ENCODE measurements at places on chromosomes 13 and 19. TPM values are rescaled to one million over a fixed set of nuclear protein-coding genes. Genes with fewer than 3 reads are reported as not detected.

DNA sequence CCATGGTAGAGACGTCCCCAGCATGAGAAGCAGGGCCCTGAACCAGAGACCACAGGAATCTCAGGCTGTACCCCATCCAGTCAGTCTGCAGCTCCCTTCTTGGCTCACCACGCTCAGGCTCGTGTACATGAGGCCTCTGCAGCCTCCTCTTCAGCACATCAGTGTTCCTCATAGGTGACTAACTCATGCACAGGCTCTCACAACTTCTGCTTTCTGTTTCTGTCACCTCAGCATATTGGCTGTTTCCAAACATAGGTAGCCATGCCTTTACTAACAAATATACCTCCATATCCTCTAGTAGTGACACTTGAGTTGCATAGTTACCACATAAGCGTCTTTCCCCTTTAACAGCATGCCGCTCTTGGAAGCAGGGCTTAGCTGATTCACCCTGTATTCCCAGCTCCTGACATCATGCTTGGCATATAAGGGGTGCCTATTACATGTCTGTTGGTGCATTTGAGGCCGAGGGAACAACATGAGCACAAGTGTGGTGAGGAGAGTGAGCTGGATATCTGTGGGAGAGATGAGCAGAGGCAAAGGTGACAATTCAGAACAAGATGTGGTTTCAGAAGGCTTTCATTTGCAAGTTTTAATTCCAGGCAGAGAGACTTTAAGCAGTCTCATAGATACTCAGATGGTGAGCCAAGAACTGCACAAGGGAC lies 16.7 kb downstream of the ZNF473 start:
- DNase-seq: no peak

DNA sequence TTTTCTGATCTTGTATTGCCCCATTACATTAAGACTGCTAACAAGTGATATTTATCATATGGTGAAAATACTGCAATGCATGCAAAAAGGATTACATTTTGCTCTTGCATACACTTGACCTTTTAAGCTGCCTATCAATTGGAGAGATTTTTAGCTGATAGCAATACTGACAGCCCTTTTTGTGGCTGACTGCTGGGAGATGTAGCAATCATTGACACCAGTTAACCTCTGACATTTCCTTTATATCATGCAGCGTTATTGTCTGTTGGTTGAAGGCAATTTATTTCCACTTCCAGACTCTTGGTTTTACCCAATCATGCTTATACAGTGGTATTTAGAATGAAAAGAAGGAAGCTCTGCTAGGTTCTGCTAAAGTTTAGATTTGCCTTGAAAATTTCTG lies 364.0 kb downstream of the LMO7 start:
- DNase-seq: no peak

DNA sequence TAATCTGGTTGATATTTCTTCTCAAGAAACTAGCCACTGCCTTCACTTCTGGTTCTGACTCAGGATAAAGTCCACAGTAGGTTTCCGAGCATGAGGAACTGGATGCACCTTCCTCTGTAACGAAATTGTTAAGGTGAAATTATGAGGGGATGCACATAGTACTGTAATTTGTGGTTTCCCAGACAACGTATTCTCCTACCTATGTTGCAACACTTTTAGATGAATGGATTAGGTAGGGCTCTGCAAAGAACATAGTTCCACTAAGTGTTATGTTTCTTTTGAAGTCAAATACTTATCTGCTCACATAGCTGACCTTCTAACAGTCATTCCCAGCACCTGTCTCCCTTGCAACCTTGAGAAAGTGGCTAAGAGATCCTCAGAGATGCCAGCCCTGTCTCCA lies 5.7 kb upstream of the ZC3H13 start:
- no peak for DNase-seq

Gene P2RY11
- total RNA-seq: 1.5 TPM

Gene ZNF85
- 24.8 TPM for total RNA-seq

- DNase-seq: no peak
Measured at GRCh38 chr19:2089001-2089711, 7.0 kb downstream of the MOB3A start.

Gene WDR87
- not detected for total RNA-seq

DNA sequence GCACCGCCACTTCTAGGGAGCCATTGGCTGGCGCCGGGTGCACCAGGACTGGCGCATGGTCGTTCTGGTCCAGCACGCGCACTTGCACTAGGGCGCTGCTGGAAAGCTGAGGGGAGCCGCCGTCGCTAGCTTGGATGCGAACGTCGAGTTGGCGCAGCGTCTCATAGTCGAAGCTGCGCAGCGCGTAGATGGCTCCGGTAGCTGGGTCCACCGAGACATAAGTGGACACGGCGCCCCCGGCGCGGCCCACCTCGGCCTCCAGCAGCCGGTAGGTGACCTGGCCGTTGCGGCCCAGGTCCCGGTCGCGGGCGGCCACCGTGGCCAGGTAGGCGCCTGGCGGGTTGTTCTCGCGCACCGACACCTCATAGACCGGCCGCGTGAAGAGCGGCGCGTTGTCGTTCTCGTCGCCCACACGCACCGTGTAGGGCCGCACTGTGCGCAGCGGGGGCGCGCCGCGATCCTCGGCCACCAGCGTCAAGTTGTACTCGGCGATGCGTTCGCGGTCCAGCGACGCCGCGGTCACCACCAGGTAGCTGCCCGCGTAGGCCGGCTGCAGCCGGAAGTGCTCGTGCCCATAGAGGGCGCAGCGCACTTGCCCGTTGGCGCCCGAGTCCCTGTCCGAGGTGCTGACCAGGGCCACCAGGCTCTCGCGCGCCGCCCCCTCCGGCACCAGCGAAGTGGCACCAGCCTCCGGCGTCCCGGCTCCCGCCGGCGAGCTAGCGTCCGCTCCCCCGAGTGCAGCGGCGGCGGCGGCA lies 1.7 kb downstream of the PCDH8 start:
- DNase-seq: no peak

DNA sequence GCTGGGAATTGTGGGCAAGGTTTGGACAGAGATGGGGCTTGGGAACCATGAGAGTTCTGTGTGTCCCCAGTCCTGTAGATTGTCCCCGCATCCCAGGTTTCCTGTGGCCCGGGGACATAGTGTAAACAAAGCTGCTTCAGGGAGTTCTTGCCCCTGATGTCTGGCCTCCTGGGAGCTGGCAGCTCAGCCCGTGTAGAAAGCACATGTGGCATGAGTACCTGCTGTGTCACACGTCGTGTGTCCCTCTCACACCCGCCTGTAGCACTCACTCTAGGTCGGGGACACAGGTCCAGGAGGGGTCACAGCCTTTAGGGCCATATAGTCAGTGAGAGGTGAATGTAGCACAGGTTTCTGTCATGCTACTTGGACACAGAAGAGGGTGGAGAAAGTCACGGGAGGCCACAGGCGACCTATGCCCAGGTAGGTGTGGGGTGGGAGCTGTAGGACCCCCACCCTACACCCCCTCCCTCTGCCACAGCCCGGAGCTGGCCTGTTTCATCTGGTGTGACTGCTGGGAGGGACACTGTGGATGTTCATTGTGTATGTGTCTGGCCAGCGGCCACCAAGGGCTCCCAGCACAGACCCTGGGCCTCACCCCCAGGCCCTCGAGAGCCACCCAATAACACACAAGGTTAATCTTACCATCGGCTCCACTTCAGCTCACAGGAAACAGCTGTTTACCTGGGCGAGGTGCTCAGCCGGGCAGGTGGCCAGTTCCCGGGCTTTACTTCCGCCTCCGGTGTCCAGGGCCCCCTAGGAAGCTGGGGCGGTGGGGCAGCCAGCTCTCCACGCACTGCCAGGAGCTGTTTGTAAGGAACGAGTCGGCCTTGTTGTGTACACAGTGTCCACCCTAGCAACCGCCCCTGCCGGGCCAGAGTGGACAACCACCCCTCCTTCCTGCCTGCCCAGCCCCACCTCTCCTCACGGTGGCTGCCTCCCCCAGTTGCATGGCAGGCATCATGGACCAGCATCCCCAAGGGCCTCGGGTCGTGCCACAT lies 49.7 kb downstream of the COMP start:
- no peak for DNase-seq

Data from uterus (tissue), 4 donors.